ENCODE measurements at places on chromosomes 13 and 19.

DNA sequence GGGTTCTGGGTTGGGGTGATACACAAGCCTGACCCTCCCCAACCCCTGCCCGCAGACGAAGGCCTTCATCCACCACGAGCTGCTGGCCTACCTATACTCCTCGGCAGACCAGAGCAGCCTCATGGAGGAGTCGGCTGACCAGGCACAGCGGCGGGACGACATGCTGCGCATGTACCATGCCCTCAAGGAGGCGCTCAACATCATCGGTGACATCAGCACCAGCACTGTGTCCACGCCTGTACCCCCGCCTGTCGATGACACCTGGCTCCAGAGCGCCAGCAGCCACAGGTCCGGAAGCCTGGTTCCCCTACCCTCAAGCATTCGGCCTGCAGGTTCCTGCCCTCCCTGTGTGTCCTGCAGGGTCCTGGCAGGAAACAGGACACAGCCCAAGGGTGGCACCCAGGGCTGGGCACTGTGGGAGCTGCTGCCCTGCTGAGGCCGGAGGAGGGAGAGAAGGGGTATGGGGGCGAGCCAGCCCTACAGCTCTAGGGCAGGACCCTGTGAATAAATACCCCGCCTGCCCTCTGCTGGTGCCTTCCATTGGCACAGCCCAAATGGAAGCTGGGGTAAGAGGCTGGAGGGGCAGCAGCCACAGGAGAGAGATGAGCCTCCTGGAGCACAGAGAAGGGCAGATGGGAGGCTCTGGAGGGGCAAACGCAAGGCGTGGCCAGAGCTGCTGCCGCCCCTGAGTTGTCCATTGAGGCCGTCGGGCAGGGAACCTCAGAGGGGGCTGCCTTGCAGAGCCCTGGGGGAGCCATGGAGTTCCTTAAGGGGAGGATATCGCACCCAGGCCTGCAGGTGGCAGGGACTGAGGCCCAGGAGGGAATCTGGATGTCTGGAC lies 6.8 kb downstream of the TMED1 start:
- DNase-seq = no peak

DNA sequence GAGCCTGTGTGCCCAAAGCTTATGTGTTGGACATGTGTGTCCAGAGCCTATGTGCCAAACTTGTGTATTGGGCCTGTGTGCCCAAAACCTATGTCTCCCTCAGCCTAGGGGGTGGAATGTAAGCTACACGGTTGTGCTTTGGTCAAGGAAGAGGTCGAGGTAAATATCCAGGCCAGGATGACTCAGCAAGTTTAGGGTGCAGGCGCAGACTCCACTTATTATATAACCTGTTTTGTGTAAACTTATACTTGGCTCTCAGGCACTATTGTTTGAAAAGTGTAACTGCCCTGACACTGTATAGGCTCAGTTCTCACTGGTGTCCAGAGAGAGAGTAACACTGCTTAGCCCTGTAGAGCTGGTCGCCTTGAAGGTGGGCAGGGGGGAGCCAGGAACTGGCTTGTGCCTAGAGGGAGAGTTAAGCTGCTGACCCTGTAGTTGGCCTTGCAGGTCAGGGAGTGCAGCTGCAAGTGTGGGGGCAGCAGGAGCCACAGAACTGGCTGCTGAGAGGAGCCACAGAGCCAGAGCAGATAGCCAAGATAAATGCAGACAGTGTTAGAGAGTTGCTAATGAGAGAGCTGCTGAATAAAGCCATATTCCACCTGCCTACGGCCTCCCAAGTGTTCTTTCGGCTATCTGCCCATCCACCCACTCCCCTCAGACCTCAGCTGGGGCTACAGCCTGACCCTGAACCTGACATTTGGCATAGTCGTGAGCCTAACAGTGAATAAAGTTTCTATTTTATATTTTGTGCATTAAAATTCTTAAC lies 517.2 kb upstream of the SLITRK1 start:
- DNase-seq = no peak

GRCh38 chr19:51075998-51076397 lies 6.7 kb downstream of the KLK14 start:
- DNase-seq = no peak

- DNase-seq = no peak
Observed at GRCh38 chr19:56765137-56765536, 75.4 kb downstream of the PEG3 start.

- DNase-seq = no peak
Observed at GRCh38 chr13:113493315-113493951, 2.9 kb upstream of the DCUN1D2 start.

DNA sequence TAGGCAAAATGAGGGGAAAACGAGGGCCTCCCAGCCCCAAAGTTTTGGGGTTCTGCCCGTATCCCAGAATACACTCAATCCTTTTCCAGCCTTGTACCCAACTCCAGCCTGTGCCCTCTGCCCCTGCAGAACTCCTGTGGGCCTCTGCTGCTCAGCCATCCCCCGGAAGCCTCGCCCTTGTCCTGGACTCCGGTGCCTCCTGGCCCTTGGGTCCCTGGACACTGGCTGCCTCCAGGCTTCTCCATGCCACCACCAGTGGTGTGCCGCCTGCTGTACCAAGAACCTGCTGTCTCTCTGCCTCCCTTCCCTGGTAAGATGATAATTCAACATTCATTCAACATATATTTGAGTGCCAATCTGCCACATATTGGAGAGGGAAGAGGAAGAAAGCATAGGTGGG lies 3.8 kb downstream of the DMRTC2 start:
- no peak for DNase-seq

GRCh38 chr19:44615863-44616247 lies 2.5 kb downstream of the IGSF23 start:
- DNase-seq = no peak

GRCh38 chr19:4889034-4889815 lies 13.5 kb downstream of the ARRDC5 start:
- DNase-seq = no peak

DNA sequence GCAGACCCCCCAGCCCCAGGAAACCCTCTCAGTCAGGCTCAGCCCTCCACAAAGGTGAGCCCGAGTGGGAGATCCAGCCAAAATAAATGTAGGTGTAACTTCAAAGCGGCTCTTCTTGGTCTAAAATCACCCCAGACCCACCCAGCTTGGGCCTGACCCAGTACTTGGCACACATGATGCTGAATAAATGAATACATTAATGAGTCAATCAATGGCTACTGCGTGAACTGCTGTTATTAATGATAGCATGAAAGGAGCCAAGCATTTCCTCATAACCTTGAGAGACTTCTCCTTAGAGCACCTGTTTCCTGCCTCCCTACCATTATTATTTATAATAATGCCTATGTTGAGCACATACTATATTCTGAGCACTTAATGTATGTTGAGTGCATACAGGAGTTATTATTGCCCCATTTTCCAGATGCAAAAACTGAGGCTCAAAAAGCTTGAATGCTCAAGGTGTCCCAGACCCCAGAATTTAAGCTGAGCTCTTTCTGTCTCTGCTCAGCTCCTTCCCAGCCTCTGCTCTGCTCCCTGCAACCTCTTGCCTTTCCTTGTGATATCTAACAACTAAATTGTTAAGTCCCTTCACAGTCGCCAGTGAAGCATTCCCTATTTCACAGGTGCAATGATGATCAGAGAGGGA lies 4.3 kb downstream of the NOTCH3 start:
- no peak for DNase-seq

DNA sequence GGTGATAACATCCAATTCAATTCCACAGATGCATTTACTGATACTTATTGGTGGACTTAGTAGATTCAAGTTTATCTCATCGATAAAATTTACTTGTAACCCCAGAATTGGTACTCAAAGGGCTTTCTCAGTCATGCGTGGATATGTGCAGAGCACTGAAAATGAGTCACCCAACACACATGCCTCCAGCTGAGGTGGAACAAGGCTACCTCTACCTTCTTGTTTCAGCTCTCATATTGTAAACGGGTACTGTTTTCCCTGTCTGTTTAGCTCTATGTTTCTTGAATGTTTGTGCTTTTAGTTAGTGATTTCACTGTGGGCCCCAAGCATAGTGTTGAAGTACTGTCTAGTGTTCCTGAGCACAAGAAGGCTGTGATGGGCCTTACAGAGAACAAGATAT lies 1.5 kb downstream of the LRRC63 start:
- no peak for DNase-seq

- DNase-seq = no peak
Observed at GRCh38 chr19:38421856-38422255, 4.2 kb downstream of the RASGRP4 start.

GRCh38 chr19:23093832-23094231 lies 23.0 kb upstream of the ZNF730 start:
- DNase-seq = no peak

GRCh38 chr19:5434970-5435641 lies 20.1 kb upstream of the ZNRF4 start:
- no peak for DNase-seq

GRCh38 chr13:98144027-98144741 lies 1.3 kb downstream of the FARP1 start:
- no peak for DNase-seq

GRCh38 chr13:111383591-111384440 lies 63.4 kb downstream of the TEX29 start:
- DNase-seq = no peak

DNA sequence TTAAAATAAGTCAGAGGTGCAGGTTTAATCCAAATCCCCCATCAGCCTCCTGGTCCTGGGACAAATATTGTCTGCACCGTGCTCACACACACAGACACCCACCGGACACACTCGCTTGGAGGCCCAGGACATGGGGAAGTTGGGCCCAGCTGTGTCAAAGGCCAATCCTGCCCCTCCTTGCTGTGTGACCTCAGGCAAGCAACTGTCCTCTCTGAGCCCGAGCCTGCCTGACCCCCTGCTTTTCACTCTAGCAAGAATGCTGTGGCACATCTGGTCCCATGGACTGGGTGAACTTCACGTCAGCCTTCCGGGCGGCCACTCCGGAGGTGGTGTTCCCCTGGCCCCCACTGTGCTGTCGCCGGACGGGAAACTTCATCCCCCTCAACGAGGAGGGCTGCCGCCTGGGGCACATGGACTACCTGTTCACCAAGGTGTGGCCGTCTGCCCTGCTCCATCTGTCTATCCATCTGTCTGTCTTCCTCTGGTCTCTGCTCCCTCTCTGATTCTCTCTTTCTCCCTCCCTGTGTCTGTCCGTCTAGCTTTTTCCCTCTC lies 9.3 kb downstream of the UPK1A start:
- DNase-seq = no peak

- no peak for DNase-seq
Observed at GRCh38 chr19:43667126-43667875, 2.7 kb downstream of the PLAUR start.

GRCh38 chr19:39676004-39676403 lies 20.3 kb downstream of the LGALS16 start:
- DNase-seq = peak; percentile 59

DNA sequence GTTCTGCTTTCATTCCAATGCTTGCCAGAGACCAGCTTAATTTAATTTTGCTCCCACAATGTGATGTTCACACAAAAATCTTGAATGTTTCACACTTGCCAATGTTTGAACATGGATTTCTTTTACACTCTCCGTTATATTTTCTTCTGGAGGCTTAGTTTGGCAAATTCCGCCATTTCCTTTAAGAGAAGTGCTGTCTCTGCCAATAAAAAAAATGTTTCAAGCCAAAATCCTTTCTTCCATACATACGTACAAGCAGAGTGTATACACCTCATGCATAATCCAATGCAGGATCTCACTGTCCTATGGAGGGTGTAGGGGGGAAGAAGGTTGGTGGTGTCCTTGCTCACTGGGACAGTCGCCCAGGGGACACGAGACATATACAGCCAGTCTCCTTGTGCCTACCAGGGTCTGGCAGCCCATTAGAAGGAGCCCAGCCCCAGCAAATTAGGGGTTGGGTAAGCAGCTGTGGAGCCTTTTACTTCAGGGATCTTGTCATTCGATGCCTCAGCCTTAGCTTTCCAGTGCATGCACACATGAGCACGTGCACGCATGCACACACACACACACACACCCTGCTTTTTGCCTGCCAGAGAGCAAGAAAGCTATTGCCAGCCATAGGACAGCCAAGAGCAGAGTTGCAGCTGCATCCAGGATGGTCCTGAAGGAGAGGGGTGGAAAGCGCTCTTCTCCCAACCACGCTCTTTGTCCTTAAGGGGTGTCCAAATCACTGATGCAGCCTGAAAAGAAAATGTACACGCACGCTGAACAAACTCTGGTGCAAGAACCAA lies 208.3 kb downstream of the FOXO1 start:
- DNase-seq = no peak

DNA sequence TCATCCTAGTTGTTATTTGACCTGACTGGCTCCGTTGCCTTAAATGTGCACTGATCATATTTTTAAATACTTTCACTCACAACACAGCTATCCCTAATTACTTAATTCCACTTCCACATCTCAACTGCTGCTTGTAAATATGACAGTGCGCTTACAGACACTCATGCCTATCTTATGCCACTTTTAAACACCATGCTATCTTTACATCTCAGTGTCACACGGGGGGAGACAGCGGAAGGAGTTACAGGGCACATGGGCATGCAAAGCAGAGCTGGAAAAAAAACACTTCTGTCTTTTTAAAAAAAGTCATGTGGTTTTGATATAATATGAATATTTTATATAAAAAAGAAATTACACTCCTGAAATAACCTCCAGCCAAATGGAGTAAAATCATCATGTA lies 44.1 kb downstream of the SMAD9 start:
- DNase-seq = no peak

DNA sequence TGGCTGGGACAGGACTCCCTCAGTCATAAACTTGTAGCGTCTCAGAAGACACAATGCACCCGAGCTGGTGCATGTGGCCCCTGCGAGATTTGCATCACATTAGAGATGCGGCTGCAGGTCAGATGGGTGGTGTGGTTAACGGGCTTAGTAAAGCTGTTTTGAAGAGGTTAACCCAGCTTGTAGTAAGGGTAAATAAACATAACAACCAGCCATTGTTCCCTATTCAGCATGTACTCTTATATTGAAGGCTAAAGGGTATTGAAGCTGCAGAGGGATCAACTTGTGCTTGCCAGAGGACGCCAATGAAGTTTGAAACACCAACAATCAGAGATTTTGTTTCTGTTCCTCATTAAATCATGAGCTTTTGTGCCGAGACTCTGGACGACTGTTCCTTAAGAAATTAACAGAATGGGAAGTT lies 79.4 kb downstream of the ZIC5 start:
- DNase-seq = no peak

DNA sequence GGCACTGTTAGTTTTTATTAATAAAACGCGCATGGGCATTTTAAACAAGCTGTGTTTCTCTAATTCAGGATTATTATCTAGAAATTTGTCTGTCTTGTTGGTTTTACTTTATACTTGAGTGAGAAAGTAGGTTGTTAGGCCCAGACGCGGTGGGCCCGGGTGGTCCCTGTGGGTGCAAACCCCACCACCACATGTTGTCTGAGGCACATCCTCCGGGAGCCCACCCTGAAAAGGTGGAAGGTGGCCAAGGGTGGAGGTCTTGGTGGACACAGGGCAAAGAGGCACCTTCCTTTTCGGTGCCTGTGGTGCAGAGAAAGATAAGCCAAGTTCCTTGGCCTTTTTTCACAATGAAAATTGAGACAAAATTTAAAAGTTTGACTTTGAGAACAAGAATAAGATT lies 16.6 kb downstream of the ATP4B start:
- no peak for DNase-seq

DNA sequence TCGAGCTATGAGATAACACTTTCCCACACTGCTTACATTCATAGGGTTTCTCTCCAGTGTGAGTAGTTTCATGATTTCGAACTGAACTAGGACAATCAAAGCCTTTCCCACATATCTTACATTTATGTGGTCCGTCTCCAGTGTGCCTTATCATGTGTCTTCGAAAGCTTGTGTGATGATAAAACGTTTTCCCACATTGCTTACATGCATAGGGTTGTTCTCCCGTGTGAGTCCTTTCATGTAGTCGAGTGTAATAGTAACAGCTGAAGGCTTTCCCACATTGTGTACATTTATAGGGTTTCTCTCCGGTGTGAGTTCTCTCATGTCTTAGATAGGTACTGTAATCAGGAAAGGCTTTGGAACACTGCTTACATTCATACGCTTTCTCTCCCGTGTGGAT lies 16.3 kb downstream of the ZNF823 start:
- DNase-seq = no peak

GRCh38 chr19:8323781-8324185 lies 2.5 kb downstream of the RPS28 start:
- no peak for DNase-seq

Data from GM06990 (cell line).